ENCODE measurements at places on chromosomes 1 and 21.

GRCh38 chr1:187383366-187383765 is 554.6 kb downstream of the PLA2G4A start:
- DNase-seq = no peak

DNA sequence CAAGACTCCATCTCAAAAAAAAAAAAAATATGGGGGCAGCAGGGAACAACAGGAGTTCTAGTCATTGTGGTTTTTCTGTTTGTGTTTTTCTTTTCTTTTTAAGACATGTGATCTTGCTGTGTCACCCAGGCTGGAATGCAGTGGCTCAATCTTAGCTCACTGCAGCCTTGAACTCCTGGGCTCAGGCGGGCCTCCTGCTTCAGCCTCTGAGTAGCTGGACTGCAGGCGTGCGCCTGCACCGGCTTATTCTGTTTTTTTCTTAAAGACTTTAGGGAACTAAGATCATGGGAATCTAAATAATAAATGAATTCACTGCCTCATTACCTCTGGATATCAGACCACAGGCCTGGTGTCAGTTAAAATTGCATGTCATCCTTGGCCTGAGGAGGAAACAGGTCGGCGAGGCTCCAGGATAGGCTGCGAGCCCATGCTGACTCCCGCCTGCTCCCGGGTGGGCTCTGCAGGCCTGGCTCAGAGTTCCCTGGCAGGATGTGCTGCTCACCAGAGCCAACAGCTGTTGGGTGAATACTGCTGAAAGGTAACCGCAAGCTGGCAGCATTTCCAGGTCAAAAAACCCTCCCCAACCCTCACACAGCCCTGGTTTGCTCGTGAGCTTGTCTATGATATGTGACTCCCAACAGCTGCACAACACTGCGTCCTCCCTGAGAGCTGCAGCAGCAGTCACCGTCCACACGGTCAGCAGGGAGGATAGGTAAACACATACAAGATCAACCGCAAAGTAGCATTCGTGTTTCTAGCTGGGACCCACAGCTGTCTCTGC is 58.1 kb downstream of the SCCPDH start:
- DNase-seq = no peak

DNA sequence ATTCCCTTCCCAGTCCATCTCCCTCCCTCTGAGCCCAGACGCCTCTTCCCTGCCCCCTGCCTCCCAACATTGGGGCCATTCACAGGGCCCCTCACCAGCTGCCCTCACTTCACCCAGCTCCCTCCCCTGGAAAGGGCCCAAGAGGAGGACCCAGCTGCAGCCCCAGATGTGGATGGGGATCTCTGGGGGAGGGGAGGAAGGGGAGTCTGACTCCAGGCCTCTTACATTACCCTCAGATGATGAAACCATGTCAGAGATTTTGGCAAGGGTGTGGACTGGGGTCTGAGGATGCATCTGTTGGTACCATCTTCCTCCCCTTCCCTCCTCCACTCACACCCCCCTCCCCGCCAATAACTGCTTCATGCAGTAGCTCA is 1.1 kb upstream of the KIF21B start:
- no peak for DNase-seq

GRCh38 chr1:114320586-114320985 is 166.9 kb upstream of the SYT6 start:
- no peak for DNase-seq

DNA sequence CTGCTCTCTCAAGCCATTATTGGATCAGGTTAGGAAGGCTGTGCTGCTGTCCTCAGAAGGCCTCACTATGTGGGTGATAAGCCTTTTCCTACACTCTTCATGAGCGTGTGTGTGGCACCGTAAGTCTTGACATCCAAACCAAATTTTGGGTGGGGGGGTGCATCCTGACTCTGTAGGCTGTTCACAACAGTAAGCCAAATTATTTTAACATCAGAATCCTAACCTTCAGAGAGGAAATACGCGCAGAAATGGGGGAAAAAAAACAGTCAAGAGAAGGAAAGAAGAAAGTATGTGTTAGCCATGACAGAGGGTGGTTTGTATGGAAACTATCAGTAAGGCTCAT is 21.0 kb downstream of the STPG1 start:
- DNase-seq = no peak

DNA sequence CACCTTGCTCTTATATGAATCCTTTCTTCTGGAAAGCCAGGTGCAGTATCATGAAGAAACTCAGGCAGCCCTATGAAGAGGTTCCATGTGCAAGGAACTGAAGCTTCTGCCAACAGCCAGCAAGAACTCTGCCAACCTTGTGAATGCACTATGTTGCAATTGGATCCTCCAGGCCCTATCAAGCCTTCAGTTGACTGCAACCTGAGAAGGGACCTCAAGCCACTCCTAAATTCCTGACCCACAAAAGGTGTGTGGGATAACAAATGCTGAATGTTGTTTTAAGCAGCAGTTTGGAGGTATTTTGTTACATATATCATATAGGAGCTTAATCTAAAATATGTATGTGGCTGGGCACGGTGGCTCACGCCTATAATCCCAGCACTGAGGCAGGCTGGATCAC is 84.0 kb downstream of the RERE start:
- no peak for DNase-seq

Data from stimulated activated CD4-positive, alpha-beta T cell treated with anti-CD3 and anti-CD28 coated beads, Interleukin-4, amount 100 ng/mL, for 1 hour (primary cell).